ENCODE measurements at places on chromosomes 2 and 18. TPM values are rescaled to one million over a fixed set of nuclear protein-coding genes. Genes with fewer than 3 reads are reported as not detected.

Gene CENPA
- 21.1 TPM for total RNA-seq

Gene ZNF396
- total RNA-seq: 0.32 TPM

Gene PLEK
- total RNA-seq: under 0.01 TPM

Gene AFG3L2
- 57.5 TPM for total RNA-seq

Gene CNTNAP5
- not detected for total RNA-seq

Gene PRKD3
- 60.0 TPM for total RNA-seq

Gene EDAR
- total RNA-seq: not detected

Gene DPP10
- total RNA-seq: not detected

Gene MEP1B
- total RNA-seq: not detected

Gene NT5C1B
- not detected for total RNA-seq

Gene SFTPB
- not detected for total RNA-seq

Gene GCKR
- 3.2 TPM for total RNA-seq

Gene PAIP2B
- total RNA-seq: 0.32 TPM

Gene UBR3
- total RNA-seq: 33.7 TPM

Gene ZSWIM2
- total RNA-seq: not detected

Gene CAPG
- total RNA-seq: 39.7 TPM

Gene GPAT2
- total RNA-seq: 8.8 TPM

Gene DYSF
- total RNA-seq: 75.1 TPM

Gene FKBP7
- 25.7 TPM for total RNA-seq

Gene EVX2
- total RNA-seq: not detected

Gene EPHA4
- total RNA-seq: 25.3 TPM

Gene GCC2
- total RNA-seq: 20.1 TPM

Gene THOC1
- 54.7 TPM for total RNA-seq

Gene DES
- 1.2 TPM for total RNA-seq

Gene LIPG
- 88.9 TPM for total RNA-seq

Gene PAX3
- total RNA-seq: not detected

Gene BOLL
- not detected for total RNA-seq

Gene KCNJ3
- not detected for total RNA-seq

Gene GPR45
- total RNA-seq: not detected

Gene NETO1
- total RNA-seq: not detected

Gene ENOSF1
- total RNA-seq: 22.1 TPM

Gene CCDC102B
- 3.0 TPM for total RNA-seq
